ENCODE measurements at places on chromosomes 2 and 18.

GRCh38 chr2:45237850-45238542 is 228.7 kb upstream of the SIX2 start:
- DNase-seq, result peak; percentile 85

DNA sequence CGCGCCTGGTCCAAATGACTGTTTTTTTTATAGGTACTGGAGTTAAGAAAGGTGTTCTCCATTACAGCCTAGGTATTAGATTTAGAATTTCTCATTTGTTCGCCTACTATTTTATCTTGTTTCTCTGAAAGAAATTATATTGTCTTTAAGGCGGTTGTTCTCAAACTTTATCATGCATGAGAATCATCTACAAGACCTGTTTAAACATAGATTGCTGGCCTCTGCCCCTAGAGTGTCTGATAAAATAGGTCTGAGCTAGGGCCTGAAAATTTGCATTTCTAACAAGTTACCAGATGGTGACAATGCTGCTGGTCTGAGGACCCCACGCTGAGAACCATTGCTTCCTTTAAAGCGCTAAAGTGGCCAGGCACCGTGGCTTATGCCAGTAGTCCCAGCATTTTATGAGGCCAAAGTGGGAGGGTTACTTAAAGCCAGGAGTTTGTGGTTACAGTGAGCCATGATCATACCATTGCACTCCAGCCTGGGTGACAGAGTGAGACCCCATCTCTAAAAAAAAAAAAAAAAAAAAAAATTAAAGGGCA is 34.0 kb upstream of the RNF138 start:
- DNase-seq, result no peak

GRCh38 chr2:219332542-219332941 is at the start of gene RESP18:
TSS of gene RESP18 (minus strand) at chr2:219332744.
- DNase-seq, result no peak

- no peak for DNase-seq
Measured at GRCh38 chr2:10373931-10374330, 71.2 kb downstream of the HPCAL1 start.

DNA sequence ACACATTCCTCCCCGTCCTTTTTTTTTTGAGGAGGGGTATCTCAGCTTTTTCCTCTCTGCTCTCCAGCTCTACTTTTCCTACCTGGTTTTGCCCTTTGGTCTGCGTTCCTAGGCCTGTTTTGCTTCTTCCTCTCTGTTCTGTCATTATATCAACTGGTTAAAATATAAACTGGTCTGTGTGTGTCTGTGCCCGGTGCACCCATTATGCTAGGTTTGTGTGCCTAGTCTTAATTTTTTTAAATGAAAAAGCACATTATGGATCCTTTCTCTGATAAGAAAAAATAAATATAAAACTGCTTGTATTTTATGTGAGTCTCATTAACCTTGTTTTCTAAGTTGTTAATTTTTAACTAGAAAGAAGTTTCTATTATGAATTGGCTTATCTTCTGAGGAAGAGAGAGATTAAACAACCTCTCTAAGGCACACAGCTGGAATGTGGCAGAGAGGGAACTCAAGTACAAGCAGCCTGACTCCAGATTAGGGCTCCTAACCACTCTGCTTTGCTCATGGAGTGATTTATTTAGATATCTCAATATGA is 17.4 kb downstream of the SLC38A11 start:
- peak; percentile 54 for DNase-seq

DNA sequence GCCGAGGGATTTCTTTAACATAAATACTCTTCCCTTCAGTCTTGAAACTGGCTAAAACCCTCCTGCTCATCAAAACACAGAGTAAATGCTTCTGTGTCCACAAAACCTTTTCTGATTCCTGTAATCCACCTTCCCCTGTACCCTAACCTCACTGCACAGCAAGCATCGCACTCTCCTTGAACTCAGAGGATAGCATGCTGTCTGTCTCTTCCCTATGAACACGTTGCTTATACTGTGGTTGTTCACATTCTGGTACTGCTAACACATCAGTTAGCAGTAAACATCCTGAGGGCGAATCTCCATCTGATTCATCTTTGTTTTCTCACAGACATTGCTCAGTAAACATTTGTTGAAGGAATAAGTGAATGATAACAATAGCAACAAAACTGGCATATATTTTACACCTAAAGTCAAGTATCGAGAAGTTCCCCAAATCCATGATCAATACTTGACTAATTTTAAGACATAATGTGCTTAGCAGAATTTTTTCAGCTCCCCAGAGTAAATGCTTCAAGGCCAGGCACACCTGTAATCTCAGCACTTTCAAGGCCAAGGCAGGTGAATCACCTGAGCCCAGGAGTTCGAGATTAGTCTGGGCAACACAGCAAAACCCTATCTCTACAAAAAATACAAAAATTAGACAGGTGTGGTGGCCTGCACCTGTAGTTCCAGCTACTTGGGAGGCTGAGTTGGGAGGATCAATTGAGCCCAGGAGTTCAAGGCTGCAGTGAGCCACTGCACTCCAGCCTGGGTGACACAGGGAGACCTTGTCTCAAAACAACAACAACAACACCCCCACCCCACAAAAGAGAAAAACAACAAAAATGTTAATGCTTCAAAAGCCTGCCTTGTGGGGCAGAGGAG is 45.6 kb upstream of the LPIN2 start:
- DNase-seq, result no peak

Measured in LoVo (cell line).